ENCODE measurements at places on chromosomes 1 and 21.

DNA sequence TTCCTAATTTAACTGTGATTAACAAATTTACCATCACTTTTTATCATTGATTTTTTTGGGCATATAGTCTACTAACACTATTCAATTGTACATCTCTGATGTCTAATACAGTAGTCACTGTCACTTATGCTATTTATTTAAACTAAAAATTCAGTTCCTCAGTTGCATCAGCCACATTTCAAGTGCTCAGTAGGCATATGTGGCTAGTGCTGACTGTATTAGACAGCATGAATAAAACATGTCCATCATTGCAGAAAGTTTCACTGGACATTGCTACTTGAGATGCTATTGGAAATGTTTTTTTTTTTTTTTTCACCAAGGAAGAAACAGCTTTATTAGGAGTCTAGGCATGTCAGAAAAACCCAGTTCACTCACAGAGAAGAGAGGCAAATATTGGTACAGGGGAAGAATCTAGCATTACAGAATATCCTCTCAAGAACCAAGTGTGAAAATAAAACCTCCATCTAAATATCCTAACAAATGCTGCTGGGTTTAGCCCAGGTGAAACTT, 108.1 kb upstream of the GNG4 start:
- no peak for DNase-seq

DNA sequence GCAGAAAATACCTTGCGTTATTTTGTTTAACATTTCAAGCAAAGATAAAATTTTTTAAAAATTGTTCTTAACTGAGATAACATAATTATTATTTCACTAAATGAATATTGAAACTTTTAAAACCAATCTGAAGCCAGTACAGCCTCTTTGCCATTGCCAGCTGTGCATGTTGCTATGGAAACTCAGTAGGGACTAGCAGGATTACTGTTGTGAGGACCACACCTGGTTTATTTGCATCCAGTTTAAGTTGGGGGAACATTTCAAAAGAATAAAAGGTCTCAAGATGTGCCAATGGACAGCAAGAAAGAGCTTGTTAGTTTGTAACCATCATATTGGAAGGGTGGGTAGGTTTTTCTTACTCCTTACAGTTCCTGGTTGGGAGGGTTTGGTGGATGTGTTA, 80.7 kb downstream of the POU2F1 start:
- DNase-seq, result no peak

DNA sequence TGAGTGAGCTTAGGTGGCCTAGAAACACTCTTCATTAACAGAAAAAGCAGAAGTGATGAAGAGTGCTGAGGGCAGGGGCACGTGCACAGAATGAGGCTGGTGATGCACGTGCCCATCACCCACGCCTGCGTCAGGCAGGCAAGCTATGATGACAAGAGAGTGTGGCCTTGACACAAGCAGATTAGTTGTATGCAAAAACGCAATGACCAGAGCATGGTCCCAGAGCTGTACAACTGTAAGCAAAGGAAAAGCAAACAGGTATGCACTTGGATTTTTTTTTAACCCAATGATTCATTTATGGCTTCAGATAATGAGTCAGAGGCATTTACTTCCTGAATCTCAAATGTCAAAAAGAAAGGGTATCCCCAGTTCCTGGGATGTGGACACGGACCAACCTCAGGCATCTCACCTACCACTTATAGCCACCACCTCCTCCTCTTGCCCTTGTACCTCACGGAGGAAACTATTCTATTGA, 9.1 kb upstream of the TMEM61 start:
- peak; percentile 29 for DNase-seq

- no peak for DNase-seq
Observed at GRCh38 chr1:40985875-40986274, 6.4 kb downstream of the CTPS1 start.

DNA sequence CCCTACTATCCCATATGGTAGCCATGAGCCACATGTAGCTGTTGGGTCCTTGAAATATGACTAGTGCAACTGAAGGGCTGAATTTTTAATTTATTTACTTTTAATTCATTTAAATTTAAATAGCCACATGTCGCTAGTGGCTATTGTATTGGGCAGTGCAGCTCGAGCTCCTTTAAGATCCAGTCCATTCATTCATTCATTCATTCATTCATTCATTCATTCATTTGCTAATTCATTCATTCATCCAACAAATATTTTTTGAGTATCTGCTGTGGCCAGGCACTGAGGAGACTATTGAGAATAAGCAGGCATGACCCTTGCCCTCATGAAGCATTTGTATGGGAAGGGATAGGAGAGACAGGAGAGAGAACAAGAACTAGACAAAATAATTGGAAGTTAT, 29.5 kb upstream of the ACOT11 start:
- DNase-seq, result no peak

- no peak for DNase-seq
Observed at GRCh38 chr1:203479646-203480045, 4.0 kb downstream of the PRELP start.

DNA sequence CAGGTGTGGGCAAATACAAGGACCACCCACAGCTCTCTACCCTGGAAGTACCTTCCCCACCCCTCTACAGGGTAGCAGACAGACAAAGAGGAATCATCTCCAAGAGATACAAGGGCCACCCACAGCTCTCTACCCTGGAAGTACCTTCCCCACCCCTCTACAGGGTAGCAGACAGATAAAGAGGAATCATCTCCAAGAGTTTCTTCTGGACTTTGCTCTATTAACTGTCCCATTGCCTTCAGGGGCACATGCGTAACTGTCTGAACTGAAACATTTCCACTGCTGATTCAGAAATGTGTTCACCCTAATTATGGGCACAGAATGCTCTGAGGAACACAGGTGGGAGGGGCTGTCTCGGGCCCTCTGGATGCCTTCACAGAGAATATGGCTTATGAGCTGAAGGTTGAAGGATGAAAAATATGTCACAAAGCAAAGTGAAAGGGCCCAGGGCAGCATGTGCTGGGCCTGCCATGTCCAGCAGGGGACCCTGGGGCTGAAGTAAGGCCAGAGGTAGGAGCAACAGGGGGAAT, 43.9 kb downstream of the ZNF281 start:
- DNase-seq, result no peak

DNA sequence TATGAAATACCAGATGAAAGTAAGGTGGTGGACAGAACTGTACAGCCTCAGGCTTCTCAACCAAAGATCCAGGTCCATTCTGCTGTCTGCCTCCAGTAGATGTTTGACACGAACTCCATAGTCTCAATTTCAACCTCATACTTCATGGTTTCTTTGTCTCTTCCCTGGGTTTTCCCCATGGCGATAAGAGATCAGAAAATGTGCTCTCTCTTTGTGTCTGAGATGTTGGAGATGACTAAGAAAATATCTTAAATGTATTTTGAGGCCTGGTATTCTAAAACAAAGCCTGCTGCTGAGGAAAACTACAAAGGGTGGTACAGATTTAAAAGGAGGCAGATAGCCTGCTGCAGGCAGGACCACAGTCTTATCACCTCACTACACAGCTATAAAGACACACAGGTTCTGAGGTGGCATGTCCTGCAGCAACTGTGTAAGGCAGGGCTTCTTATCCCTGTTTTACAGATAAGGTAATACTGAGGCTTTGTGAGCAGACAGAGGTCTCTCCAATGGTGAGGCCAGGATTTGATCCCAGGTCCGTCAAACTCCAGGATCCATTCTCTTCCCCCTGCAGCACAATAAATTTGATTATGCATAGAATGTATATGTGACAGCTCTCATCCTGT, 40.0 kb upstream of the CACNA1E start:
- DNase-seq, result no peak

- no peak for DNase-seq
Observed at GRCh38 chr1:10789803-10790702, 6.4 kb downstream of the CASZ1 start.

- DNase-seq, result no peak
Observed at GRCh38 chr21:14826630-14827029, 238.2 kb downstream of the NRIP1 start.

DNA sequence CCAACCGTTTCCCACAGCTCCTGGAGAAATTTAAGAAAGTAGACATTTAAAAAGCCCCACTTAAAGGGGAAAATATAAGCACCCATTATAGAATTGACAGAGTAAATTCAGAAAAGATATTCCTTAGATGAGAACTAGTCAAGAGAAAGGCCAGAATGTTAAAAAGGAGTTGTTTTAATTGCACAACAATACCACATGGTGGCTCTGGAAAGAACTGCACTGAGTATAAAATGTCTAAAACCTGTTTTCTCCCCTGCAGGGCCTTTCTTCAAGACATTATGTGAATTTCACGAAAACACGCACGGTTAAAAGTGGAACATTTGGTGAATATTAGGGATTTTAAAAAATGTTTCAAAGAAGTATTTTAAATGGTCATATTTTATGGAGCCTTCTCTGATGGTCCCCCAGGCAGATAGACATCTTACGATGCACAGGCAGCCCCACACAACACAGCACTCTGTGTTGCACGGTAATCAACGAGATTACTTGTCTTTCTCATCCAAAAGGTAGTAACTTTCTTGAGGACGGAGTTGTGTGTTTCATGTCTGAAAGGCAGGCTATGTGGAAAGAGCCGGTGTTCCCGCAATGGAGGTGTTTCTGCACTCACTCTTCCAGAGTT, 101.9 kb downstream of the PRRX1 start:
- no peak for DNase-seq

- no peak for DNase-seq
Observed at GRCh38 chr21:31671146-31671716, 11.7 kb downstream of the SOD1 start.

DNA sequence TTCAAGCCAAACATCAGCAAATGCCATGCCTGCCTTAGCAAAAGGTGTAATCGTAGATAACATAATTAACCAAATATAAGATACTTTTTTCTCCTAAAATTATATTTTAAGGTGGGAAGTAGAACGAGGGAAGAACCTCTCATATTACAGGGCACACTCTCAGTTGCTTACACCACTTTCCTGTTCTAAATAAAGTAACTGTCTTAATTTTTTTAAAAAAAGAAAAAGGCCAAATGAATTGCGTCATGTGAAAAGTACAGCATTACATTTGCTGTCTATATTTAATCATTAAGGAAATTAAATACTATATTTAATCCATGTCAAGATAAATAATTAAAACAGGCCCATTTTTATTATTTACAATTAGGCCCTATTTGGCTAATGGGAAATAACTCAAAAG, 23.7 kb downstream of the JAK1 start:
- DNase-seq, result no peak

GRCh38 chr1:58908561-58909560, 125.0 kb upstream of the JUN start:
- DNase-seq, result no peak

DNA sequence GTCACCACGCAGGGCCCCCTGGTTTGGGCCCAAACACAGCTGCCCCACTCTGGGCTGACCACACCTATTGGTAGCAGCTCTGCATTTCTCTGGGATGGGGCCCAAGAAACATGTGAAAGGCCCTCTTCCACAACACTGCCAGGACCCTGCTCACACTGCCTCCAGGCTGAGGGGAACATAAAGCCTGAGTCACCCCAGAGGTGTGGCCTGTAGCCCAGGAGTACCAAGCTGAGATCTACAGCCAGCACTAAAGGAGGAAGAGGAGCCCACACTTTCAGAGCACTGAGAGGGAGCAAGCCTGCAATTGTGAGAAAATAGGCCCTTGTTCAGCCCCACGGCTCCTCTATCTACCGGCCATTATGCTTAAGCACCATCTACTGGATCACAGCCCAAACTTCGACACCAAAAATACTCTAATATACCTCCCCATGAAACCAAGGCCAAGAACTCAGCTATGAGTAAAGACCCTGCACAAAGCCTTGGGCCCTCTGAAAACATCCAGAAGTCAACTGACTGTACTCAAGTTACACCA, 14.4 kb upstream of the OR2T10 start:
- DNase-seq, result no peak

GRCh38 chr1:155316922-155317321, 3.8 kb upstream of the RUSC1 start:
- DNase-seq, result no peak

- DNase-seq, result peak; percentile 73
Observed at GRCh38 chr1:234863551-234863971, 253.6 kb upstream of the IRF2BP2 start.

DNA sequence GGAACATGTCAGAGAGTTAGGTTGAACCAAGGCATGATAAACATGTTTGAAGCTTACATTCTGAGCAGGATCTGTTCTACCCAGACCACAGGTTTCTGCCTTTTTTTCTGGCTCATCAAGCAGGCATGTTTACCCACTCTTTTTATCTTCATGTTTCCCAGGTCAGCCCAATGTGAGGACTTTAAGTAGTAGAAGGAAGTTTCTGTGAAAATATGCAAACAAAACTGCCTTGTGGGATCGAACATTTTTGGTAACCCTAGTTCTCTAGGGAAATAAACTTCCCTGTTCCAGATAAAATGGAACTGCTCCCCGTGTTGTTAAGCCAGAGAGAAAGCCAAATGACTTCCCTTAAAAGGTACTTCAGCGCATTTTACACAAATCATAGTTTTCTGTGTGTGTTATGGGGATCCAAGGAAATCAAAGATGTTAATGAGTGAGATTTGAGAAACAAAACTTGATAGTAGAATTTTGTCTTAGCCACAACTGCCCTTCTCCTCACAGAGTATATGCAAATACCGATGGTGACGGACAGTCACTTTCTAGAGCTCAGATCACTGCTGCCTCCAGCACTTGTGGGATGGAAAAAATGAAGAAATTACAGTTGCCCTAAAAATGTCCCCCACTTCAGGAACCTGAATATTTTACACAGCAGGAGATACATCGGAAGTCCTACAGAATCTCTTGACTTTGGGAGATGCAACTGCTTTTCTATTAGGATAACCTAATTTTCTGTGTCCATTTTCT, 765 bp upstream of the HIPK1 start:
- no peak for DNase-seq

- DNase-seq, result no peak
Observed at GRCh38 chr1:3070644-3071564, 1.9 kb downstream of the PRDM16 start.

DNA sequence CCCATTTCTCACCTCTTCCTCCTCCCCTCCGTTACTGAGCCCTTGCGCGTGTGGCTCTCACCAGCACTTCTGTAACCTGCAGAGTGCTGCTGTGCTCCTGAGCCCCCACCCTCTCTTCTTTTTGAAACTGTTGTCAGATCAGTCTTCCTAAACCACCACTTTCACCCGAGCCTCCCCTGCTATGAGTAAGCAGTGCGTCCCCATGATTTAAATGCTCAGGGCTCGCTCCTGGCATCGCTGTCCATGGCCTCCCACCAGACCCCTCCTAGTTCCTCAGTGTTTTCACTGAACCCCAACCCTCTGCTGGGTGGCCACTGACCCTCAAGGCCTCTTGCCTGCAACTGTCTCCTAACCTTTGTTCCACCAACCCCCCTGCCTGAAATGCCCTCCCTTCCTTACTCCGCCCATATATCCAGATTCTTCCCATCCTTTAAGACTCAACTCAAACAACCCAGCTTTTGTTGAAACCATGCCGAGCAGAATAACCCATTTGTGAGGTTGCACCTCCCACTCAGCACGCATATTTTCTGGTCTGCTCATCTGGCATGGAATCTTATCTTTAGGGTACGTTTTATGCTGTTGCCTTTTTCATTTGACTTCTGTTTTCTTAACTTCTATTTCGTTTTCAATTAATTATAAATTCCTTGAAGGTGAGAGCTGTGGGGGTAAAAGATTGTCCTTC, 64.5 kb upstream of the FAM3B start:
- DNase-seq, result no peak

- no peak for DNase-seq
Observed at GRCh38 chr1:42453386-42453785, 2.4 kb downstream of the ZMYND12 start.
